Activated CD4-positive, alpha-beta memory T cell treated with anti-CD3 and anti-CD28 coated beads for 36 hours (primary cell): ENCODE measurements at places on chromosomes 5 and 9.

GRCh38 chr5:5881294-5881693 lies 458.8 kb downstream of the ICE1 start:
- DNase-seq = no peak

DNA sequence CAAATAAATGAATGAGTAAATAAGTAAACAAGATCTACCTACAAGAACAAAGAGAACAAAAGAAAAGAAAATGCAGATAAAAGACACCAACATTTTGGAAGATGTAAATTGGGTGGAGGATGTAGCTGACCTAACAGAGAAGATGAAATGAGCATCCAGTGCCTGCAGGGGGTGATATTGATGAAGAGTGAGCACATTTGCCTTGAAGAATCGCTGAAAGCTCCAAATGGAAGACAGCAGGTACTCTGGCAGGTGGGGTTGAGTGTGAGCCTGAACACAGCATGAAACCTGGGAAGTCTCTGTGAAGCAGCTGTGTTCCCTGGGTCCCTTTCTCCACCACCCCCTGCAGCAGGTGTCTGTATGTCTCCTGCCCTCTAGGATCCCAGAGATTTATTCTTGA lies 125.6 kb downstream of the NXNL2 start:
- DNase-seq = no peak

DNA sequence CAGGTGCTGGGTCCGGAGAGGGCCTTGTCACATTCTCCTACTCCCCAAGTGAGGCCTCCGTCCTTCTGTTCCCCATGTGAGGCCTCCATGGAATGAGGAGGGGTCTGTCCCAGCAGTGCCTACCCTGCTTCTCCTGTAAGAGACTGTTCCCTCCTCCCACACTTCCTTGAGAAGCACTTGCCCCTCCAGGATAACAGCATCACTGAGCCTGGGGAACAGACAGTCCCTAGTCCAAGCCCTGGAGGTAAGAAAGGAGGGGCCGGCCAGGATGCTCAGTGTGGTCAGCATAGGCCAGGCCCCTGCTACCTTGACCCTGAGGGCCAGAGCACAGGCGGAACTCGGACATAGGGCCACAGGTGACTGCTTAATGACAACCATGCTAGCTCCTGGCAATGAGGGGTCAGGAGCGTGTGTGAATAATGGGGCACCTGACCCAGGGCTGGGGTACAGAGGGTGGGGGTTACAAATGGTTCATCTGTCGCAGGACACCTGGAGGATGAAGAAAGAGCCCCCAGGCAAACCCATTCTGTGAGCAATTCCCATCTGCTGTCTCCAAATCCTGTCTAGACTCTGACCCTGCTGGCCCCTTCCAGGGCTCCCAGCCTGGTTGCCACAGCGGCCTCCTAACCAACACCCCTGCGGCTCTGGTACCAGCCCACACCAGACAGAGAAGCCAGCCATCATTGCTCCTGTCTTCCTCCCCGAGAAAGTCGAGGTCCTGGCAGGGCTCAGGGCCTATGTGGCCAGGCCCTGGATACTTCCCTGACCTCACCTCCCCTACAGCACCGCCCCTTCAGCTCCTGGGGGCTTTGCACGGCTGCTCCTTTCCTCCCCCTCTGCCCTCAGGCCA lies 20.3 kb downstream of the RALGDS start:
- DNase-seq = no peak

- DNase-seq = no peak
Measured at GRCh38 chr9:133400292-133400691, 17.5 kb downstream of the REXO4 start.

DNA sequence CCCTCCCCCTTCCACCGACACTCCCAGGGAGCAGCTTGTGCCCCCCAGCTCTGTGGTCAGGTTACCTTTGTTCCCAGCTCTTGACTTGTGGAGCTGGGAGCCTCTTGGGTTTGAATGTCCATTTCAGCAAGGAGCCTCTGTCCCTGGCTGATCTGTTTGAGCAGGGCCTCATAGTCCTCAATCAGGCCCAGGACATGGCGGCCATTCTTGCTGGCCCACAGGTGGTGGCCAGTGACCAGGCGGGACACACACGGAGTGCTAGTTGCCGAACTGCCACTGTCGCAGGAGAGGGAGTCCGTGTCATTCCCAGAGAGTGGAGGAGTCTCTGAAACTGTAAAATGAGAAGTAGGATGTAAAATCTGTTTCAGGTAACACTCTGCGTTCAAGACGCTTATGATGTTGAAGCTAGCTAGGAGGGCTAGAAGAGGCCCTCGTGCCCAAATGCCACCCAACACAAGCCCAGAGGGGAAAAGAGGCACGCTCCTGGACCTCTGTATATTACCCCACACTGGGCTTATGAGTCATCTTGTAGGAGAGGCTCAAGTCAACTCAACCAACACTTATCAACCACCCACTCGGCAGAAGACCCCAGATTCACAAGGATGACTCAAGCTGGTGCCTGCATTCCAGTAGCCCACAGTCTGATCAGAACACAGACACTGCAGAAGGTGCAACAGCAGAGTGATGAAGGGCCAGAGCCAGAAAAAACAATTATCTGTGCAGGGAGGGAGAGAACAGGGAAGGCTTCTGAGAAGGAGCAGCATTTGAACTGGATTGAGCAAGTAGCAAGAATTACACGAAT lies 177.0 kb downstream of the CDK5RAP2 start:
- no peak for DNase-seq

- peak; percentile 15 for DNase-seq
Measured at GRCh38 chr5:102231693-102232619, 64.1 kb downstream of the SLCO4C1 start.

GRCh38 chr9:127837346-127837745 lies 17.1 kb downstream of the ENG start:
- no peak for DNase-seq
